ENCODE measurements at places on chromosomes 16 and 17.

- no peak for DNase-seq
Measured at GRCh38 chr17:13418891-13419290, 182.8 kb downstream of the HS3ST3A1 start.

- DNase-seq, result no peak
Measured at GRCh38 chr17:28466521-28467048, 6.9 kb upstream of the SLC13A2 start.

- DNase-seq, result peak; percentile 64
Measured at GRCh38 chr16:88437367-88437964, 15.6 kb upstream of the ZFPM1 start.

GRCh38 chr17:38732376-38733281, 2.5 kb downstream of the CISD3 start:
- no peak for DNase-seq

- no peak for DNase-seq
Measured at GRCh38 chr17:46056800-46057304, 57.8 kb downstream of the STH start.

Data from CD4-positive, alpha-beta T cell treated with Interleukin-1 beta for 1 hour (primary cell).